Germinal center (tissue), 1 donor: ENCODE measurements at places on chromosomes 4 and X.

DNA sequence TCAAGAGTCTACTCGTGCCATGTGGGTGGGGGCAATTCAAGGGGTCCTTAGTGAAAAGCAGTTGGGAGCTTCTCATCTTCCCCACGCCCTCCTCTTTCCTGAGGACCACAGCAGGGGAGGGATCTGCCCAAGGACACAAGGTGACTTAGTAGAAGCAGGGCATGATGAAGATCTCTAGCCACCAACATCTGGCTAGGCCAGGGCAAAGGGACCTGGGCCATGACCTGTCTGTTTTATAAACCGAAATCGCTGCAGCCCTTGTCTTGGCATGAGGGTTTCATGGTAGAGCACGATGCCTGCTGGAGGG lies 5.1 kb downstream of the G6PD start:
- no peak for DNase-seq

DNA sequence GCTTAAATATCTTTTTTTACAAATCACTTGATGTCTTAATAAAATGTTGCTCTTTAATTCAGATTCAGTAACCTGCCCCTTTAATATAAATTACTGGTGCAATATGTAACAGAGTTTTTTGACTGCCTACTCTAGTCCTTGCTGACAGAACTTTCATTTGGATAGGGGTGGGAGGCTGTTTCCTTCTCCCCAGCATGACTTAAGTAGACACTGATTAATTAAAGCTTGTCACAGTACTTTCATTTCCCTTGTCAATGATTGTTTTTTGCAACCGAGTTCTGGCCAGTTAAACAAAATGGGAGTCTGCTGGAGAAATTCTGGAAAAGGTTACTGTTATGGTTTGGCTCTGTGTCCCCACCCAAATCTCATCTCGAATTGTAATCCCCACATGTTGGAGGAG lies 37.3 kb upstream of the BBS12 start:
- no peak for DNase-seq

- peak; percentile 51 for DNase-seq
Observed at GRCh38 chr4:48290146-48290772, 20.6 kb upstream of the TEC start.

DNA sequence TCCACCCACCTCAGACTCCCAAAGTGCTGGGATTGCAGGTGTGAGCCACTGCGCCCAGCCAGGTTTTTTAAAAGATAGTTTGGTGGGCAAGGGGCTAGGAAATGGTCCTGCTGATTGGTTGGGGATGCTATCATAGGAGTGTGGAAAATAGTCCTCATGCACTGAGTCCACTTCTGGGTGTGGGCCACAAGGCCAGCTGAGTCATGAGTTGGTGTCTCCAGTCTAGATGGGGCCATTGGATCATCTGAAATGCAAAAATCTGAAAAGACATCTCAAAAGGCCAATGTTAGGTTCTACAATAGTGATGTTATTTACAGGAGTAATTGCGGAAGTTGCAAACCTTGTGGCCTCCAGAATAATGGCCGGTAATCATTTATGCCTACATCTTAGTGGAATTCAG lies 221.1 kb downstream of the ZNF674 start:
- no peak for DNase-seq

- DNase-seq, result no peak
Observed at GRCh38 chr4:167906851-167907250, 185.5 kb upstream of the ANXA10 start.

GRCh38 chr4:26377328-26378311 lies 56.8 kb downstream of the RBPJ start:
- no peak for DNase-seq

DNA sequence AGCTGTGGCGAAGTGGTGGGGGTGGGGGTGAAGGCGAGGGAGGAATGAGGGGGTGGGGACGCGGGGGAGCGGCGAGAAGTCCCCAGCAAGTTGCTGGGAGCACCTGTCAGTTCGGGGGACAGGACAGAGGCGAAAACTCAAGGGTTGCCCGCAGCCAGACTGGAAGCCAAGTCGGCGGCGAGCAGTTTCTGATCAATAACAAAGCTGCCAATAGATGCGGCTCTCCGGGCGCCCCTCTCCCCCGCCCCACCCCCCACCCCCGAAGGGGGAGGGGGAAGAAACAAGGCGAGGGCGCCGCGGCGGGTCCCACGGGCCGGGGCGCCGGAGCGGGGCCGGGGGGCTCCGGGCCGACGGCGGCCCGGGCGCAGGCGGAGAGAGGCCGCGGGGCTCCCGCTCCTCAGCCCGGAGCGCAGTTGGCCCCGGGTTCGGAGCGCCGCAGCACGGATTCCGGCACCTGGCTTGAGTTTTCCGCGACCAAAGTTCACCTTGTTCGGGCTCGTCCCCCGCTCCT lies 379 bp downstream of the PDGFC start:
- no peak for DNase-seq

DNA sequence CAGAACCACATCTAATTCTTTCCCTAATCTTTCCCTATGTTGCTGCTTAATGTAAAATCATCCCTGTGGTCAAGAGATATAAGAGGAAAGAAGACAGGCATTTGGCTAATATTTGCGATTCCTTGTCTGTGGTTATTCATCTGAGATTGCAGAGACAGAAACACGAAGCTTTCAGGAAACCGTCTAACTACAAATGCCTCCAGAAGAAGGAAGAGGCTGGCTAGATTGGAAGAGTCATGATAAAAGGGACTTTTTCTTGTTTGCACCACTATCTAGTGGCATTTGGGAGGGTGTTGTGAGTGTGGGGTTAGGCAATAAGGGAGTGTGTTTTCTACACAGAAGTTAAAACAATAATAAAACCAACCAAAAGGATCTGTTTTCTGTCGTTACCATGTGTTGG lies 43.9 kb downstream of the TMEM154 start:
- DNase-seq, result no peak

GRCh38 chrX:135596495-135596894 lies 76.0 kb downstream of the INTS6L start:
- DNase-seq, result peak; percentile 10

DNA sequence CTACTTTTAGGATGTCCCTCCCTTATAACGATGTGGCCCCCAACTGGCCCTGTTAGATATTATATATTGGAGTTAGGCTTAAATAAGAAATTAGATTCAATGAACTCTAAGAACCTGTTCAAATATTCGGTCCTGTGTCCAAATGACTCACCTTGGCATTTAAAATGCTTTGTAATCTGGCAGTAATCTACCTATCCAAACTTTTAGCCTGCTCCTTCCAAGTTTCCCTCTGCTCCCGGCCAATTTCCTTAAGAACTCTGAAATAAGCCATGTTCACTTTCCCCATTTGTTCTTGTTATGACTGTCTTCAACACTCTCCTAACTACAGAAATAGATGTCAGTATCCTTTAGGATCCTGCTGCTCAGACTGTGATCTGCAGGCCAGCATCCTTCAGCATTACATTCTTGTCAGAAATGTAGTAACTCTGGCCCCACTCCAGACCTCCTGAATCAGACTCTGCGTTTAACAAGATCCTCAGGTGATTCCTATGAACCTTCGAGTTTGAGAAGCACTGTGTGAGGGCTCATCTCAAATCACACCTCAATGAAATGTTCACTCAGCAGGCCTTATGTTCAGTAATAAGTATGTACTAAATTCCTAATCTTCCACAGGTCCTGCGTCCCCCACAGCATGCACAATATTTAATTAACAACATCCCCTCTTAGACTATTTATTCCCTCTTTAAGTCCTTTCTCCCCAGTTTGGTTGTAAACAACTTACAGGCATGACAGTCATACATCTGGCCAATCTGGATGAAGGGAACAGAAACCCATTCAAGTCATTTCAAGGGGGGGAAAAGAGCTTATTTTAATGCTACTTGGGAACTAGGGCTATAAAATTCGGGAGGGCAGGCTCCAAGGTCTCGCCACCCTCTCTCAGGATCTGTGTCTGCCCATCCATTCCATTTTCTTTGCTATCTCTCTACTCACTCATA lies 3.0 kb downstream of the ATP8A1 start:
- no peak for DNase-seq

GRCh38 chr4:169154121-169154520 lies 116.6 kb downstream of the SH3RF1 start:
- DNase-seq, result no peak

GRCh38 chr4:116059361-116059760 lies 945.9 kb upstream of the NDST4 start:
- no peak for DNase-seq

DNA sequence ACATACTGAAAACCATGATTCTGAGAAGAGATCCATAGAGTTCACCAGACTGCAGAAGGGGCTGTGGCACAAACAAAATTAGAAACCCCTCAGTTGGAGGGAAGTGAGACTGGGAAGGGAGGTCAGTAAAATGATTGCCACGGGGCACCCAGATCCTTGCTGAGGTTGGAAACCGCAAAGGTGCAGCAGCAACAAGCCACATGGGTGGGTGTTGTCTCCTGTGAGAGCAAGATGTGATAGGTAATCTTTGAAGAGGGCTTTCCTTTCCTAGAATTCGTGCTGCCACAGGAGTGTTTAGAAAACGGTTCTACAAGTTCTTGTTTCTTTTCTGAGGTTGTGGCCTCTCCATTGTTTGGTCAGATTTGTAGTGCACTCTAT lies 85.5 kb downstream of the NFKB1 start:
- no peak for DNase-seq

GRCh38 chrX:40996886-40997530 lies 88.2 kb upstream of the USP9X start:
- DNase-seq, result peak; percentile 9

DNA sequence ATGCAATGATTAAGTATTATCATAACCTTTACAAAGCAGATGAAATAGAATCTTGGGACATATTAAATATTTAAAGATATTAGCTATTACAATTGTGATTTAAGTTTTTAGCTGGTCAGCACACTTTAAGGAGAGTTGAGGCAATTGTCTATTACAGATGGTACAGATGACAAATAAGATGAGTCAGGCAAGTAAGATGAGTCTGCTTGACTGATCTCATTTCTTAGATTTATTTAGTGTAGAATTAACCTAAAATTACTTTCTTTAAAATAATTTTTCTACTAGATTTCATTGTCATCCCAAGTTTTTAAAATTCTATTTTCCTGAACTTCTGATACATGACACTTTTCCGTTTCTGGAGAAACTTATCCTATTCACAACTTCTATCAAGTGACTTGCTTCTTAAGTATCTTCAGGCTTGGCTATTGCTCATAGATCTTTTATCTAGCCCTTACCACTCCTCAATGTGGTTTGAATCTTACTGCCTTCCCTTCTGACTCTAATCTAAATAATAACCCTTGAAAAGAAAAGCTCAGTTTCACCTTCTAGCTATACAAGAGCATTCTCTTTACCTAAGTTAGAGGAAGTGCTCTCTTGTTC lies 32.9 kb downstream of the CXCL1 start:
- DNase-seq, result no peak

DNA sequence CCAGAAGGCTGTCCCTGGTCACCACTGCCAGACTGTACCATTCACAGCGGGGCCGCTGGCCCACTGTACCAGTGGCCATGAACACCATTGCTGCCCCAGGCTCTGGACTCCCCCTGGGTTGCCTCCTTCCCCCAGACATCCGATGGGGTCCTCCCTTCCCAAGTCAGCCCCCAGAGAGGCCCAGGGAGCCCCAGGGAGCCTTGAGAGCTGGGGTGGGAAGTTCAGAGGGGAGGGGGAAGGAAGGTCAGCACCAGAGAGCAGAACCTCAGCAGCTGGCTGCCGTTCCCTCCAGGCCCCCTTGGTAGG lies 441 bp upstream of the ARHGAP4 start:
- no peak for DNase-seq

GRCh38 chr4:108443585-108443984 lies 176.8 kb upstream of the RPL34 start:
- DNase-seq, result no peak

GRCh38 chrX:9072281-9072680 lies 38.4 kb upstream of the FAM9B start:
- DNase-seq, result no peak

- DNase-seq, result no peak
Observed at GRCh38 chr4:27005905-27006590, 145.4 kb downstream of the STIM2 start.

DNA sequence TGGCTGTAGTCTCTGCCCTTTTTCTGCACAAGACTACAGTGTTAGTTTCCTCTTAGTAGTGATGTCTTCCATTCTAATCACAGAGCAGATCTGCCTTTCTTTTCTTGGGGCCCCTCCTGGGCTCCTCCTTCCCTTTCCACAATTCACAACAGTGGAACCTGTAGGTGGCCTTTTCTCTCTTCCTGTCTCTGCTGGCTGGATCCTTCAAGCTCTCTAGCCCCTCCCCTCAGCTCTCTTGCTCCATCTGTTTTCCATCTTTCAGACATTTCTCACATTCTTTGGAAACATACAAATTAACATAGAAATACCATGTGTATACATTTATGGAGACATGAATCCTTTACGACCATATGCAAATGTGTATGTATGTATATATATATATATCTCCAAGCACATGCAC lies 304 bp upstream of the SPIN2A start:
- DNase-seq, result no peak

- no peak for DNase-seq
Observed at GRCh38 chrX:88613338-88613737, 133.7 kb upstream of the CPXCR1 start.

DNA sequence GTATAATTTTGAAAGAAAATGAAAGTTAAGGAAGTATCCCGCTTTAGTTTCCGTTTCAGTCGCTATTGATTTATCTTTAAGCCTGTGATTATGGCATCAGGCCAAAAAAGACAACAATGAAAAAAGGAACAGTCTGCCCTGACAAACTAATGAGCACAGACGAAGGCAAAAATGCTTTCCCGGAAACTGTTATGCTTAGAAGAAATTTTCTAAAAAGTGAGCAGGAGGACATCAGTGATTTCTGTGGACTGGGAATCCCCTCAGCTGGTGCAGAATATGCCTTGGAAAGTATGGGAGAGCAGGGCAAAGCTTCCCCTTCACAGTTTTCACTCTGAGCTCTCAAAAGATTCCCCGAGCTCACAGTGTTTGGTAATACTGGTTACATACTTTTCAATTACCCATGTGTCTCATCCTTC lies 5.1 kb upstream of the CXCL10 start:
- DNase-seq, result no peak

DNA sequence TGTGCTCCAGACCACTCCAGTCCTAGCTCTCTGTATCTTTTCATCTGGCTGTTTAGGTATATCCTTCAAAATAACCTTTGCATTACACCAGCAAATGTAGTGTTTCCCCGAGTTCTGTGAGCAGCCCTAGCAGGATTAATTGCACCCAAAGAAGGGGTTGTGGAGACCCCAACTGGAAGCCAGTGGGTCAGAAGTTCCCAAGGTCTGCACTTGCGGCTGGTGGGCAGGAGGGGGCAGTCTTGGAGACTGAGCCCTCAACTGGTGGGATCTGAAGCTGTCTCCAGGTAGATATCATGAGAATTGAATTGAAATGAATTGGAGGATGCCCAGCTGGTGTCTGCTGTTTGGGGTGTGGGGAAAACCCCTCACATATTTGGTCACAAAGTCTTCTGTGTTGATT lies 1485.3 kb upstream of the TENM3 start:
- no peak for DNase-seq

DNA sequence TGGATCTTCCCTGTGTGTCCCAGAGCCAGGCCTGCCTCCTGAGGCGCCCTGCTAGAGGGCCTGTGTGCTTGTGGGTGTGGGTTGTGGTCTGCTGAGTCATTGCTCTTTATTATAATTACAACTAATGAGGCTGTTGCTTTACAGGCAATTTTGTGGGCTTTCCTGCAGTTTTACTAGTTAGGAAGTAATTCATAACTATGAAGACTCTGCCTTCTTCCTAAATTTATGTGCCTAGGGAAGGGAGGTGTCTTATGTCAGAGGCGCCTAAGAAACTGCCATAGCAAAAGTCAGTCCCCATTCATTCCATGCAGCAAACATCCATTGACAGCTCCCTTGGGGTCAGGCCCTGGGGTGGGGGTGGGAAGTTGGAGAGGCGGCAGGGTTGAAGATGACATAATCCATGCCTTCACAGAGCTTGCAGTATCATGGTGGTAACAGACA lies 359.2 kb downstream of the IDS start:
- no peak for DNase-seq
